ENCODE measurements at places on chromosomes 11 and 22. TPM values are rescaled to one million over a fixed set of nuclear protein-coding genes. Genes with fewer than 3 reads are reported as not detected.

TNNT3 gene
- polyA plus RNA-seq, result 1.4 TPM

SLCO2B1 gene
- polyA plus RNA-seq, result 0.55 TPM

CFAP300 gene
- not detected for polyA plus RNA-seq

FOLR1 gene
- not detected for polyA plus RNA-seq

KIRREL3 gene
- polyA plus RNA-seq, result not detected

CPT1B gene
- polyA plus RNA-seq, result 0.18 TPM

MPZL3 gene
- polyA plus RNA-seq, result 8.5 TPM

UEVLD gene
- 15.5 TPM for polyA plus RNA-seq

FZD4 gene
- not detected for polyA plus RNA-seq

LARGE2 gene
- not detected for polyA plus RNA-seq

PDGFD gene
- polyA plus RNA-seq, result 0.15 TPM

CCND1 gene
- polyA plus RNA-seq, result not detected

SYNGR1 gene
- 39.6 TPM for polyA plus RNA-seq

TYR gene
- polyA plus RNA-seq, result not detected

CCDC87 gene
- not detected for polyA plus RNA-seq

PGR gene
- polyA plus RNA-seq, result not detected

SULT4A1 gene
- not detected for polyA plus RNA-seq

CRYBB3 gene
- not detected for polyA plus RNA-seq

MPEG1 gene
- 273 TPM for polyA plus RNA-seq

SAC3D1 gene
- 4.4 TPM for polyA plus RNA-seq

BRSK2 gene
- polyA plus RNA-seq, result not detected

KRTAP5-8 gene
- not detected for polyA plus RNA-seq

ANO5 gene
- 0.18 TPM for polyA plus RNA-seq

OR52H1 gene
- polyA plus RNA-seq, result not detected

MS4A3 gene
- not detected for polyA plus RNA-seq

SCT gene
- polyA plus RNA-seq, result not detected

B4GALNT4 gene
- not detected for polyA plus RNA-seq

HBG2 gene
- polyA plus RNA-seq, result 5.1 TPM

SOX6 gene
- not detected for polyA plus RNA-seq

SCGB1D2 gene
- polyA plus RNA-seq, result not detected

C11orf24 gene
- polyA plus RNA-seq, result 9.5 TPM

KCNK7 gene
- polyA plus RNA-seq, result 4.3 TPM

OR52I1 gene
- not detected for polyA plus RNA-seq

AGBL2 gene
- not detected for polyA plus RNA-seq

PDE2A gene
- polyA plus RNA-seq, result 0.10 TPM

RRP7A gene
- polyA plus RNA-seq, result 59.9 TPM

CASP5 gene
- polyA plus RNA-seq, result 6.4 TPM

YPEL1 gene
- polyA plus RNA-seq, result 2.0 TPM

CCDC157 gene
- polyA plus RNA-seq, result 0.50 TPM

PRAME gene
- polyA plus RNA-seq, result not detected

NRGN gene
- polyA plus RNA-seq, result 19.2 TPM
